ENCODE measurements at places on chromosomes 7 and 10.

DNA sequence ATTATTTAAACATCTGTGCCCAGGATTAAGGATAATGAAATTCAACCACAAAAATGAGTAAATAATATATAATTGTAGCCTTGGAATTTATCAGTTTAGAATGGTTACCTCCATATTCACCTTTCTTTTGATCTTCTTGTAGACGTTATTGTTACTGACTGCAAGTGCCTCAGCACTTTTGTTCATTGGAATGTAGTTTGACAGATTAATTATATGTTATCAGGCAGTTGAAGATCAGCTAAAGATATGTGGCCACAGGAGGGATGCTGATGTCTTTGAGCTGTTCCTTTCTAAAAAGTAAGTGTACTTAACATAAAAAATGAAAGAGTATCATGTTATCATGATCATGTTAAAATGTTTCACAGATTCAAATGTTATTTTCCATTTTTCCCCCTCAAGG lies 5.6 kb downstream of the LRRC72 start:
- DNase-seq = no peak

DNA sequence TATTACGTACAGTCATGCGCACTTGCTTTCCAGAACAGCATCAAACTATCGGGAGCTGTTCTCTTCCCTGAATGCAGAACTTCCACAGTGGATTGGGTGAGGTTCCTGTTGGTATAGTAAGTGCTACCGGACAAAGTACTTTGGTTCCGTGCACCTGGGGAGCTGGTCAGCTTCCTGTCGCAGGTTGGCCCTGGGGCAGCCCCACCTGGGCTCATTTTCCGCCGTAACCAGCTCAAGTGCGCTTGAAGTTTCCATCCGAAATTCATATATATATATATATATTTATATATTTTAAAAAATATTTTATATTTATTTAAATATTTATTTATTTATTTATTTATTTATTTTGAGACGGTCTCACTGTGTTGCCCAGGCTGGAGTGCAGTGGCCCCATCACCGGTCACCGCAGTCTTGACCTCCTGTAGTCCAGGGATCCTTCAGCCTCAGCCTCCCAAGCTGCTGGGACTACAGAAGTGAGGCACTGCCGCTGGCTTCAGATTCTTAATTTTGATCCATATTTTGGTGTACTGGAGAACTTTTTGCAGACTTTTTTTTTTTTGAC lies 6.5 kb downstream of the SCART1 start:
- no peak for DNase-seq

DNA sequence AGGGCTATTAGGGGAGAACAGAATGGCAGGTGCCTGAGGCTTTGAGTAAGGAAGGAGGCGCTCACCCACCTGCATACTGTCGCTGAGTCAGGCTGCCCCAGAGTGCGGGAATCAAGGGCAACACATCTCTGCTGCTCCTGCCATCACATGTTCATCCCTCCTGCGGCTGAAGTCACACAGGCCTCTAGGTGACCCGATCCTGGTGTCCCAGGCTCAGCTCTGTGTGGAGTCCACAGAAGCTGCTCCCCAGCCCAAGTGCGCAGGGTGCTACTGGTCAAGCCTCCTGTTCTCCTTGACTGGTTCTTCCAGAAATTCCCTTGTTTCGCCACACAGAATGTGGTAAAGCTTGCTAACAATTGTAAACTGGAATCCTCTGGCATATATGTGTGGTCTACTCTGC lies 96.9 kb upstream of the IL6 start:
- DNase-seq = no peak

DNA sequence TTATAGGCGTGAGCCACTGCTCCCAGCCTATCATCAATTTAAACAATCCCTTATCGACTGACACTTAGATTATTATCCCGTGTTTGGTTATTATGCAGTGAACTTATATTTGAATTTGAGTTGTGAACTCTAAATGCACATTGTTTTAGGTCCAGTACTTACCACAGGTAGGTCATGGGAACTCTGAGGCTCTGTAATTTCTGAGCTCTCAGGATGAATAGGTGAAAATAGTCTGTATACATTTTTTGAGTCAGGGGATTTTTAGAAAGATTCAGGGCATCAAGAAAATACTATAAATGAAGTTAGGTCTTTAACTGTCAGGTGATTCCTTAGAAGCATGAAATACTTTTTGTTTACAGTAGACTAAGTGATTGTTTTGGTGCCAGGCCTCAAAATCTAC lies 8.8 kb downstream of the CCDC136 start:
- DNase-seq = no peak

- no peak for DNase-seq
These were observed 25.3 kb downstream of the CROT start for GRCh38 chr7:87370660-87371180.

DNA sequence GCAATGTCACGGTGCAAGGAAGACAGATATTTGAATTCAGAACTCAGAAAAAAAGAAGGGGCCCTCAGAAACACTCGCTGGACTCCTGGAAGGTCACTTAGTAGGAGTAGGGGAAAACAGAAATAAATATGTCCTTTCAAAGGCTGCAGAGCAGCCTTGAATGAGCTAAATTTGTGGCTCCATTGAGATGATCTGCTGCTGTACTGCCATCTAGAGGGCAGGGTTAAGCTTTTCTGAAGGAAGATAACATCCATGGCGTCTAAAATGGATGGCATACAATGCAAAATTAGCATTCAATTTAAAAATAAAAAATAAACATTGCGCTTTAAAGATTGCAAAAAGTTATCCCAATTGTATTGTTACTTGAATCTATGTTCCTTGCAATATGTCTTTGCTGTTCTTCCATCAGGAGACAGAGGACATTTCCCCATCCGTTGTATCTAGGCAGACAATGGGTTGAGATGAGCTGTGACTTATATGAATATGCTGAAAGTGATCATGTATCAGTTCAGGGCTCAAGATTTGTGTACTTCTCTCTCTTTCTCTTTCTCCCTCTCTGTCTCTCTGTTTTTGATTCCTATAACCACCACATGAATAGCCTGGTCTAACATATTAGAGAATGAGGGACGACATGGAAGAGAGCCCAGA lies 642.2 kb downstream of the SH2D4B start:
- no peak for DNase-seq

GRCh38 chr7:8615019-8615418 lies 181.6 kb downstream of the NXPH1 start:
- no peak for DNase-seq

DNA sequence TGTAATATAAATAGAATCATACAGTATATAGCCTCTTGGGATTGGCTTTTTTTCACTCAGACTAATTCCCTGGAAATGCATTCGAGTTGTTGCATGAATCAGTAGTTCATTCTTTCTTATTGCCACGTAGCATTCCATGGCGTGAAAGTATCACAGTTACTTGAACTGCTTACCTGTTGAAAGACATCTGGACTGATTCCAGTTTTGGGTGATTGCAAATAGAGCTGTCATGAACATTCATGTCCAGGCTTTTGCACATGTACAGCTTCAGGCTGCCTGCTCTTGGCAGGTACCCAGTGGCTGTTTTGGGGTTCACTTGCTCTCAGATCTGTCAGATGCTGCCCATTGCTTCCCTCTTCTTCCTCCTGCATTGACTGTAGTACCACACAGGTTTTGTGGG lies 54.9 kb downstream of the LRGUK start:
- no peak for DNase-seq

DNA sequence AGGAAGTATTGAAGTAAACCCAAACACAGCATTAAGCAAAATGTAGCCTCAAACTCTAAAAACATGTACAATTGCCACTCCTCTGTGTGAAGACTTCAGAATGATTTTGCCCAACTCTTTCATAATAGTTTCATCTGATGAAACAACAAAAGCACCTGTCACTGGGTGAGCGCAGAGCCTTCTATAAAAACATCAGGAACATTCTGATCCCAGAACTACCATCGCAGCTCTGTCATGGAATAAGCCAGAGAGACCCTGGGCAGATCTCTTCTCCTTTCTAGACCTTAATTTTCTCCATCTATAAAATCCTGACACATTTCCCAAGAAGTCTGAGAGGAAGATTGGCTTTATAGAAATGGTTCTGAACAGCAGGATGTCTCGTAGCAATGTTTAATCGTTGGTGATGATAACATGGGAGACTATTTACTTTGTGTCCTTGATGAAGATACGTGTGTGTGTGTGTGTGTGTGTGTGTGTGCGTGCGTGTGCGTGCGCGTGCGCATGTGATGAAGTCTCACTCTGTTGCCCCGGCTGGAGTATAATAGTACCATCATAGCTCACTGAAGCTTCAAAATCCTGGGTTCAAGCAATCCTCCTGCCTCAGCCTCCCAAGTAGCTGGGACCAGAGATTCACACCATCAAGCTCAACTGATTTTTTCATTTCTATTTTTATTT lies 198.0 kb downstream of the KIAA1217 start:
- no peak for DNase-seq

- no peak for DNase-seq
These were observed 553.3 kb upstream of the FZD8 start for GRCh38 chr10:36195364-36195763.

DNA sequence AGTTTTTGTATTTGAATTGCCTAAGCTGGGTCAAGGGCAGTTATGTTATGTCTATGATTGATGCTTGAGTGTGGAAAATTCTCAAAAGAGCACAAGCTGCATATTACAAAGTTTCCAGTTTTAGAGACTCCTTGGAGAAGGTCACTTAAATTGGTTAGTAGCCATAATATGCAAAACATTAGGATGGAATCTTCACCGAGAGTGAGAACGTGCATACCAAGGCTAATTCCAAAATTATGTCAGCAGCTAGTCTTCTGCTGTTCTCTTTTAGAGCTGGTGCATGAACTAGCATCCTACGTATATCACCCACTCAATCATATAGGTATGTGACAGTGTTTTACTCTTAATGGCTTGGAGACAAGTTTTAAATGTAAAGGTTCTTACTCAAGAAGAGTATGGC lies 49.2 kb downstream of the MKX start:
- no peak for DNase-seq

DNA sequence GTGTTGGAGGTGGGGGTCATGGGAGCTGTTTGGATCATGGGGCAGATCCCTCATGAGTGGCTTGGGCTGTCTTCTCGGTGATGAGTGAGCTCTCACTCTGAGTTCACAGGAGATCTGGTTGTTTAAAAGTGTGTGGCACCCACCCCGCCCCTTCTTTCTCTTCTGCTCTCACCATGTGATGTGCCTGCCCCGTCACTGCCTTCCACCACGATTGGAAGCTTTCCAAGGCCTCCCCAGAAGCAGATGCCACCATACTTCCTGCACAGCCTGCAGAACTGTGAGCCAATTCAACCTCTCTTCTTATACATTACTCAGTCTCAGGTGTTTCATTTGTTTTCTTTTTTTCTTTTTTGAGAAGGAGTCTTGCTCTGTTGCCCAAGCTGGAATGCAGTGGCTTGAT lies 170.0 kb downstream of the PTPN20 start:
- DNase-seq = no peak

GRCh38 chr7:99244939-99245338 lies 27.7 kb upstream of the MYH16 start:
- DNase-seq = no peak

GRCh38 chr10:91745090-91745831 lies 53.0 kb upstream of the TNKS2 start:
- DNase-seq = no peak

Measured in T-helper 1 cell (primary cell).